CD4-positive, alpha-beta T cell treated with Interleukin-17A for 1 hour (primary cell): ENCODE measurements at places on chromosomes 1 and 21.

DNA sequence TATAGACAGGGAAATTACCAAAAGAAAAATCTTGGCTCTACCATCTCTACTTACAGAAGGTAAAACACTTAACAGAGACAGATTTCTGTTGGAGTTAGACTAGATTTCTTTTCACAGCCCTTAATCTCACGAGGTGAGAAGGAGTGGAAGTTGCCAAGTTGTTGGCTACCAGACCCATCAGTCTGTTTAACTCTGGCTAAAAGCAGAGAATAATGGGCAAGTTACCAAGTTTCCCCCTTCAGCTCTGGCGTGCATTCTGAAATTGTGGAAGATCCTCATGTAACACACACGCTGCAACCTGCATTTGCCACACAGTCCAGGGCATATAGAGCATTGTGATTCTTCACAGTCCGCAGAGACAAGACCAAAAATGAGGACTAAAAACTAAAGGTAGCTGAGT lies 49.3 kb downstream of the STX6 start:
- no peak for DNase-seq

GRCh38 chr1:157955221-157955620 lies 38.2 kb upstream of the KIRREL1 start:
- DNase-seq, result no peak

DNA sequence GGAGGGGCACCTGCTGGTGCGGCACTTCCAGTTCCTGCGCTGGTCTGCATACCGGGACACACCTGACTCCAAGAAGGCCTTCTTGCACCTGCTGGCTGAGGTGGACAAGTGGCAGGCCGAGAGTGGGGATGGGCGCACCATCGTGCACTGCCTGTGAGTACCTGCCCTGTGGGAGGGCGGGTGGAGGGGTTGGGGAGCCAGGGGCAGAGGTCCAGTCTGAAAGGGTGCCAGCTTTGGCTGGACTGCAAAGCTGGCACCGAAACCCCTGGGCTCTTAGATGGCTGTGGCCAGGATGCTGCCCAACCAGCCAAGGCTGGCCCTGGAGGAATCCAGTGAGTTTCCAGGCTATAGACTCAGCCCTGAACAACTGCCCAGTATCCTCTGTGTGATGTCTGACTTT lies 87.3 kb downstream of the PTPRU start:
- no peak for DNase-seq

DNA sequence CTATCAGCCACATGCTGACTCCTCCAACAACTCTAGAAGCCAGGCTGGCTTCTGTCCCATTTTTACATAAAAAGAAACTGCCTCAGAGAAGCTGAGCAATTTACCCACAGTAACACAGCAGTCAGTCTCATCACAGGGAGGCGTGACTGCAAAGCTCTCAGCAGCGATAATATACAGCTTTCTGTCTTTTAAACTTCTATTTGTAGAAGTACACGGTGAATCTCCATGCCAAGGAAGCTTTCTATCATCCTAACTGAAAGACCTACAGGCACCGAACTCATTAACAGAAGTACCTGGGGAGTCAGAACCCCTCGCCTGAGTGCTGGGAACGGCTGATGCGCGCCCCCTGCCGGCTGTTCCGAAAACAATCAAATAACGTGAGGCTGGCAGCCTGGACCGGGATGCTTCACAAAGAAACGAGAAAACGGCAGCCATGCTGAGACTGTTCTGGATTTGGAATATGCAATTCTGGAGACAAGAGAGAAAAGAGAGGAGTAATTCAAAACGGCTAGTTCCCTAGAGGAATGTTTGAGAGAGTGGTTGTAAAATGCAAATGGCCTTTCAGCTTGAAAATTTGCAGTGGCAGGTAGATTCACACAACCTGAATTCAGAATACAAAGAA lies 43.5 kb upstream of the RAB4A start:
- DNase-seq, result peak; percentile 86

GRCh38 chr1:69693921-69694675 lies 126.4 kb downstream of the LRRC7 start:
- DNase-seq, result no peak

GRCh38 chr1:12230549-12231275 lies 882 bp downstream of the VPS13D start:
- DNase-seq, result peak; percentile 40

GRCh38 chr1:154347961-154348360 lies 22.6 kb downstream of the ATP8B2 start:
- DNase-seq, result no peak

DNA sequence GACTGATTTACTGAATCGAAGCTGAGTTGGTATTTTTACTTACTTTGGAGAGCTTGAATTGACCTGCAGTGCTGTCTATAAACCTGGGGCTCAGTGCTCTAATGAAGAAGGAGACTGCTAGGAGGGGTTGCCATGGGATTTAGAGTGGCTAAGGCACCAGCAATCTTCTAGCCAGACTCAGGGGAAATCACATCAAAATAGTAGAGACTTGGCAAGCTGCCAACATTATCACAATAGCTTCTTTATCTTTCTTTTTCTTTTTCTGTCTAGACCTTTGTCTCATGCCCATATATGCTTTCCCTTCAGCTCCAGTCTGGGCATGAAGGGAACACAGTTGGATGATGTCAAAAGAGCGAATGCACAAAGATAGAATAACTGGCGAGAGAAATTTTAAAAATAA lies 301.1 kb upstream of the DPYD start:
- DNase-seq, result no peak

- DNase-seq, result no peak
Observed at GRCh38 chr1:151158751-151159251, 2.4 kb downstream of the TNFAIP8L2 start.

DNA sequence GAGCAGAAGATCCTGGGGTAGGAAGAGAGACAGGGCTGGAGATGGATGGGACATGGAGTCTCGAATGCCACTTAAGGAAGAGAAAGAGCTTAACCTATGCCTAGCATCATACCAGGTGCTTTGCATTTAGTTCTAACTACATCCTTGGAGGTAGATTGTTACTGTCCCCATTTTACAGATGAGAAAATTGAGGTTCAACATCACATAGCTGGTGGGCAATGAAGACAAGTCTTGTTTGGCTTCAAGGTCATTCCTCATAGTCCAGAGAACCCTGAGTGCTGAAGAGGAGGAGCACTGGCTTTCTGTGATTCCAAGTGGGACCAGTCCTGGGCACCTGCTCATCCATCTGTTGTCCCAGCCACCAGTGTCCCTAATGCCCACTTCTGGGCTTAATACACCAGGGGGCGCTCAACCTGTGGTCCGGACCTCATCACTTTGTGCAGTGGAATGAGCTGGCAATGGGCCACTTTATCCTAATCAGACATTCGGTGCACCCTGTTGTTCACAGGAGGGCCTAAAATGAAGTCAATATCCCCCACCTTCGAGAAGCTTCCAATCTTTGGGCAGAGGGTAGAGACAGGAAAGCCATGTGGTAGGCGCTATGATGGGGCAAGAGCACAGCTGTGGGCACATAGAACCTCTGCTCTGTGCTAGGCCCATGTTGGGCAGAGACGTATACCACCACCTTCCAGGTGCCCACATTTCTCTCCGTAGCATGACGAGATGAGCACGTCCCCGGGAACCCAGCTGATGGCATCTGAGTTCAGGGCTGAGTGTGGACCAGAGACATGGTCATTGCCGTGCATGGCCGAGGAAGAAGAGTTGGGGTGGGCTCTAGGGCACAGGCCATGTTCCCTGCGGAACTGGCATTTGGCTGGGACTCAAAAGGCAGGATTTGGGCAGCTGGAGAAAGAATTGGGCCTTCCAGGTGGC lies 9.2 kb downstream of the RPS6KA1 start:
- peak; percentile 65 for DNase-seq

DNA sequence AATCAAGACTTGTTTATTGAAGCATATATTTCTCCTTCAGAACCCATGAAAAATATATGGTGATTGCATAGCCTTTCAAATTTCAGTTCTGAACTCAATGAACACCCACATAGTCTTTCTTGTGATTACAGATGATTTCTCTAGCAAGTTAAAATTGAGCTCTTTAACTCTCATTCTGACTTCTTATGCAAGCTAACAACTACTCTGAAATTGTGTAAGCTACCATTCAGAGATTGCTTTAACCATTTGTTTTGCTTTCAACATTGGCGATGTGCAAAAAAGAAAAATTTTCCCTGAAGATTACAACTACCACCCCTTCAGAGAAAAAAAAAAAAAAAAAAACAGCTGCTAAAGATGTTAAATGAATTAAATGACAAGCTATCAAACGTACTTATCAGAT lies 193.9 kb downstream of the DAB1 start:
- DNase-seq, result no peak

- DNase-seq, result no peak
Observed at GRCh38 chr1:93876244-93876643, 2.8 kb downstream of the DNTTIP2 start.

- no peak for DNase-seq
Observed at GRCh38 chr1:44073528-44073927, 42.3 kb upstream of the SLC6A9 start.

DNA sequence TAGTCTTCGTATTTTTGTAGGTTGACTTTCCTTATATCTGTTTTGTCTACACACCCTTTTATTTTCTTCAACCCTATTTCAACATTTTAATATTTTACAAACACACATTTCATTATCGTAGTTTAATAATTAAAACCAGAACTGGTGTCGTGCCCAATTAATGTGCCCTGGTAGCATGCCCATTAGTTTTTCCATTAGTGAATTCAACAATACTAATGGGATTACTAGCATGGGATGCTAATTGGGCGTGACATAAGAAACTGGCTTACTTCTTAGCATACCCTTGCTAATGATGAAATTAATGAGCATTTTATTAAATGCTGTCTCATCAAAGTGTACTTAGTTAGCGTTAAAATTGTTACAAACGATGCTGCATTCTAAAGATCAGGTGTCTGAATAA lies 332.7 kb downstream of the USH2A start:
- no peak for DNase-seq

DNA sequence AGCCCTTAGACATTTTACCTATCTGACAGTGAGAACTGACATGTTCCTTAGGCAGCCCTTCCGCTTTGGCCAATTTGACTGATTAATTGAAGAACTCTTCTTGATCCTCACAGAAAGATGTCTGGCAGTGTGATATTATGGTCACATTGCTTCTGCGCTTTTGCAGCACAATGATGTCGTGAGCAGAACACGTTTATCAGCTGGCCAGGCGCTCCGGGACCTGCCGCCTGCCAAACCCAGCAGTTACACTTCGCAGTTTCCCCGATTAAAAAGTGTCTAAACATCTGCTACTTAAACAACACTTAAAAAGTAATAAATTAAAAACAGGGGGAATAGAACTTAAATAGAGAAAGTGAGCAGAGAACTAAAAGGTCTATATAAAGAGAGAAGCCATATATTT lies 103.5 kb upstream of the ETS2 start:
- DNase-seq, result no peak

GRCh38 chr1:112620377-112620695 lies 704 bp downstream of the CAPZA1 start:
- peak; percentile 38 for DNase-seq

GRCh38 chr1:31258581-31258980 lies 18.9 kb upstream of the NKAIN1 start:
- no peak for DNase-seq

- DNase-seq, result no peak
Observed at GRCh38 chr1:111267801-111268508, 22.7 kb upstream of the CHIA start.

DNA sequence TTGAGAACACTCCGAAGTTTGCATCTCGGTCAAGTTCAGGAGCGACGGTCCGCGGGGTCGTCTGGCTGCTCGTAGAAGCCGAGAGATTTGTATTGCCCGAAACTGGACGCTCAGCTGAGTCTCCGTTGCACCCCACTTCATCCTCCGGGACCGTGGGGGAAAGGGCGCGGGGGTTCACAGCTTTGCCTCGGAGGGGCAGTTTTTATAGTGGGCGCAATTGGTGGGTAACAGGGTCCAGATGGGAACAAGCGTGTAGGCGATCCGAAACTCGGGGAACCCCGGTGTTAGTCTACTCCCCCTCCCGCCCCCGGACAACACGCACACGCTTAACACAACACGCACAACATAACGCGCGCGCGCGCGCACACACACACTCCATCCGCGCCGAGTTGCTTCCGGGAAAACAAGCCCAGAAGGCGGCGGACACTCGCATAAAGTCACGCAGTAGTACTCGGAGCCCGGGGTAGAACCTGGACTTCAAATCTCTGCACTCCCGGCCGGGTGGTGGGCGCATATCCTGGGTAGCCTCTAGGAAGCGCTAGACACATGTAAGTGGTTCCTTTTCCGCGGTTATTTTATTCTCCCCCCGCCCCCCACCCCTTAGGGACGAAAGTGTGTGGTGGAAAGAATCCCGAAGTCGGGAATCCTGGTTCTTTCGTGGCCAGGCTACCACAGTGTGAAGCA lies 1.1 kb upstream of the JUN start:
- peak; percentile 94 for DNase-seq

DNA sequence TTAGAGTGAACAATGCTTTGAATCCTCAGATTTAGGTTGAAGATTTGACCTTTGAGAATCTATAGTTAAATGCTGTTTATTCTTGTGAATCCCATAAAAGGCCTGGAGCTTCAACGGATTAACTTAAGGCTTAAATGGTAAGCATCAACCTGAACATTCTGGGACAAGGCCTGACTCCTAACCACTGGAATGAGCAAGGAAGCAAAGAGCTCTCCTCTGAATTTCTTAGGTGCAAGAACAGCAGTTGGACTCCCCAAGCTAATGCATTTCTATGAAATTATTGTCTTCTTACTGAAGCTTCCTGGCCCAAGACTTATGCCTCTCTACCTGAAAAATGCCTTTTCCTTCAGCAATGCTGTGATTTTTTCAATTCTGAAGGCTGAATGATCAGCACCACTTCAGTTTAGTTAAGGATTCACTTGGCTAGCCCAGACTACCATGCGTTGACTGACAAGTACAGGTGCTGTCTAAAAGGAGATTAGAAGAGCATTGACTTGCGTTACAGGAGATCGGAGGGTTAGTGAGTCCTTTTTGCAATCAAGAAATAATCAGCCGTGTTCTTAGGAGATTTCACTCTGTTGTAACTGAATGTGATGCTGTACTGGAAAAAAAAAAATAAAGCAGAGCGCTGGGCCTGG lies 178.5 kb downstream of the ZC3H11B start:
- no peak for DNase-seq

DNA sequence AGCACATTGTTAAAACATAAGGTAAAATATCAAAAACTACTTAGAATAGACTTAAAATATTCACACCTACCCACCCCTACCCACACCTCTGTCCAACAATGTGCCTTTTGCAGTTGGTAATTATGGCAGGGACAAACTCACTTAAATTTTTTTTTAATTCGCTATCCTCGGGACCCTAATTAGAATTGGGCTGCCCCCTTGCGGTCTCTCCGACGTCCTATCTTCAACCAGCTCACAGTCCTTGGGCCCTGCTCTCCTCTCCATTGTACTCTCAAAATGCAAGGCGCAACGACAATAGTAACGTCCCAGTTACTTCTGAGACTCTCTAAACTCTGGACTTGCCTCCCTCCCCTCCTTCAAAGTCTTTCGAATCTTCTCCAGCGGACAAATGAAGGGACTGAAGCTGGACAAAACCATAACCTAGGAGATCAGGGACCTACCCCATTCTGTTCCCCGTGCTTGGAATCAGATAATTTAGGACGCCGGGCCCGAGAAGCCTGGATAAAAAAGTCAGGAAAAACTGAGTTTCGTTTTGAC lies 1.1 kb upstream of the CIART start:
- peak; percentile 75 for DNase-seq

GRCh38 chr1:216549796-216550195 lies 126.5 kb upstream of the USH2A start:
- no peak for DNase-seq

GRCh38 chr1:165212229-165212628 lies 144.3 kb downstream of the LMX1A start:
- no peak for DNase-seq
